Astrocyte (in vitro differentiated cells and primary cell): ENCODE measurements at places on chromosomes 7 and 10. TPM values are rescaled to one million over a fixed set of nuclear protein-coding genes. Genes with fewer than 3 reads are reported as not detected.

DNA sequence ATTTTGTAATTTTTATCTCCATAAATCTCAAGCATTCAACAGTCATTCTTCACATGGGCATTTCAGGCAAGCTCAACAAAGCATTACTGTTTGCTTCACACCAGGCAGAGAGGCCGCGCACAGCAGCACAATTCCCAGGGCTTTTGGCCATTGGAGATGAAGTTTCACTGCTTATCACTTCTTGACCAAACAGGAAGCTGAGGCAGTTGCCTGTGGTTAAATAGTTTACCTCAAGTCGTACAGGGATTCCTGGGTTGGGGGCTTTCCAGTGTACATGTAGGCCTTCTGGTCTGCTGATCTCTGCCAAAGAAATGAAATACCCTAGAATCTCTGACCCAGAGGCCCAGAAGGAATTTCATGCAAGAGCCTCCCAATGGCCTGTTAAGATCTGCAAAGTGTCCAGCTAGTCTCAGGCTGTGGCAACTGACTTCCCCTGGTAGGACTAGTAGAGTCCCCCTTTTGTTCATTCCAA is 11.2 kb upstream of the PRDX3 start:
- peak; percentile 94 for DNase-seq

GRCh38 chr10:117168729-117169128 is 28.6 kb upstream of the KCNK18 start:
- no peak for DNase-seq

DNA sequence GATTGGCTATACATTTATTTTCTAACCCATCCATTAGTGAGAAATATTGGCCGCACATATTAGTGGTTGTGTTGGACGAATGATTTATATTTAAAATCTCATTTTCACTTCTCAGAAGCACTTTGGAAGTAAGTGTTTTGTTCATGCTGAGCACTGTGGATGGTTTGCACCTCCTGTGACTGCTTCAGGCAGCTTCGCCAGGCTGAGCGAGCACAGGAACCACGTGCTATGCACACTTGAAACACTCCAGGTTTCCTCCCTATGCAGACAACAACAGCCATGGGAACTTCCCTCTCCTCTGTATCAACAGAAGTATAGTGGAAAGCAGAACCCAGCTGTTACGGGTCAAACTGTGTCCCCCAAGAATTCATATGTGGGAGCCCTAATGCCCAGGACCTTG is 67.3 kb upstream of the WDR11 start:
- no peak for DNase-seq

NME8 gene
- not detected in 2 replicates for total RNA-seq

ANXA8 gene
- 0.55 and 1.0 TPM in 2 replicates for total RNA-seq

SORCS1 gene
- total RNA-seq = 1.1 and 1.4 TPM in 2 replicates

- DNase-seq = no peak
Observed at GRCh38 chr7:87154569-87154968, 2.3 kb downstream of the DMTF1 start.

DNA sequence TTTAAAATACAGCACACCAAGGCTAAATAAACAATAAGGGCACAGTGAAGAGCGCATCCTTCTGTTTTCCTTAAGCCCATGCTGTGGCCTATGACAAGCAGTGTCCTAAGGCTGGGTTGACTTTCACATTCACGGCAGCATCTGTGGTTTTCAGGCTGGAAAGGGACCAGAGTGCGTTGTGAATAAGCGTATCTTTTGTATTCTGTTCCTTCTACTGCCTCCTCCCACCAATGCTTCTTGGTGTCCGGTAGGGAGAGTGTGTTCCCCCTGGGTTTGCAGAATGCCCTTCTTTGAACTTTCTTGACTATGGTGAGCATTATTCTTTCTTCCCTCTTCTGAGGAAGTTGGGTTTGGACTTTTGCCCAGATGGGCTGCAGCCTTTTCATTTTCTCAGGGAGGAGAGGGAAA is 73.6 kb downstream of the ABCA13 start:
- DNase-seq = peak; percentile 80

GRCh38 chr10:99403674-99404073 is 26.8 kb downstream of the GOT1 start:
- DNase-seq = no peak

DNA sequence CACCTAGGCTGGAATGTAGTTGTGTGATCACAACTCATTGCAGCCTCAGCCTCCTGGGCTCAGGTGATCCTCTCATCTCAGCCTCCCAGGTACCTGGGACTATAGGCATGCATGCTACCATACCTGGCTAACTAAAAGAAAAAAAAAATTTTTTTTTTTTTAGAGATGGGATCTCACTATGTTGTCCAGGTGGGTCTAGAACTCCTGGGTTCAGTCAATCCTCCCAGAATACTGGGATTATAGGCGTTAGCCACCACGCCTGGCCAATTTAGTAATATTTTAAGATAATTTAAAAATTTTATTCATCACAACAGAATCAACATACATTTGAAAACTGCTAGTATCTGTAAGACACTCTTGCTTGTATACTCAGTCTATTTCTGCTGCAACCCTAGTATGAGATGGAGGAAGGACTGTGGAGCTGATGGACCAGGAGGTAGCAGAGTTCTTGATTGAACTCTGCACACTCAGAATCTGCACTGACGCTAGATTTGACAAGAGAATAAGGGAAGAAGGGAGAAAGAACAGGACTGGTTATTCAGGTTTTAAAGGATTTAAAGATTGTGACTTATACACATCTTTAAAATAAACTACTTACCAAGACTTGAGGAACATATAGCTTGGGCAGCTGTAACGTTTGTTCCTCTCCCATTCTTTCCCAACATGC is 57.6 kb downstream of the VCL start:
- no peak for DNase-seq

- no peak for DNase-seq
Observed at GRCh38 chr7:116150588-116150987, 59.8 kb upstream of the TES start.

- peak; percentile 34 for DNase-seq
Observed at GRCh38 chr7:151759591-151760042, 117.3 kb downstream of the PRKAG2 start.

DNA sequence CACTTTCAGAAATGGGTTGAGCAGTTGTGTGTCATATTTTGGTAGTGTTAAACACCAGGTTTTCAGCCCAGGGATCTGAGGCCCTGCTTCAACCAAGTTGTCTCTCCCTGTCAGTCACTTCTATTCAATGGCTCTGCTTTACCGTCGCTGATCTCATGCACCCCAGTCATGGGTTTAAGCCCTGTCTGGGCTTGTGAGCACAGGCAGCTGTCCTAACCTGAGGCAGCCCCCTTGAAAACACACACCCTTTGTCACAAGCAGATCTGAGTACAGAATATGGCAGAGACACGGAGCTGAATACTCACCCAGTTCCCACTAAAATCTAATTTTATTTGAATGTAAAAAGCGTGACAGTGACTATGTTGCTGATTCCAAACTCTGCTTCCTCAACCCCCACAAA is 110.6 kb upstream of the GLI3 start:
- no peak for DNase-seq

GRCh38 chr10:62831346-62831745 is 15.2 kb upstream of the EGR2 start:
- DNase-seq = peak; percentile 98

DNA sequence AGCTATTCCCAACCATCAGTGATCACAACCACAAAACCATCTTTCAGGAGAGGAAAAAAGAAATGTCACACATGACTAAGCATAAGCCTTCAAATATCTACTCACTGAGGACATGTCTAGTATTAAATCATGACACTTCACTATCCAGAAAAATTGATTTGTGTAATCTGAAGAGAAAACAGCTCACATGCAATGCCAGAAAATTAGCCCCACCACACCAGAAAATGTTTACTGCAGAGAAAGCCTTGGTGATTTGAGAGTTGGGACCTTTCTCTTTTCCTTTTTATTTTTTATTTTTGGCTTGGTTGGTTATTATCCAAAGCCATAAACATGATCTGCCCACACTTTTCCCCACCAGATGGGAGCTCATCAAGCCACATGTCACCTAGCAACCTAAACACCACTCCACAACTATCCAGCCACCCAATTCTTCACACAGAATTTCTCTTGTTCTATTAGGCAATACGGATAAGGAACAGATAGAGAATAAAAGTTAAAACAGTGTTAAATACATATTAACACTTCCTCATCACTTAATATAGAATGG is 3.1 kb downstream of the PARD3 start:
- DNase-seq = peak; percentile 54

DNA sequence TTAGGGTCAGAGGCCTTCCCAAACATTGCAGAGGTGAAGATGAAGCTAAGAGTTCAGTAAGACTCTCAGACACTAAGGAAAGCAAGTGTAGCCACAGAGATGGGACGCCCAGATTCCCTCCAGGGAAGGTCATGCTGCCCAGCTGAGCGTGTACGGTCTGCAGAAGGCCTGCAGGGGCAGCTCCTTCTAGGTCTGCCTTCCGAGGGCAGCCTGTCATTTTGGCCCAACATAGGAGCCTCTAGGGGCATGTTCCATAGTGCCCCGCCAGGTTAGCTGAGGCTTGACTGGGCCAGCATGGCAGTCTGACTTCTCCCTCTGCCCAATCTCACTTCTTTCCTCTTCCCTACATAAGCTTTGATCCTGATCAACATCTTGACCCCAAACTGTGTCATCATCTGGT is 130.7 kb downstream of the PIP4K2A start:
- DNase-seq = no peak

CLRN3 gene
- not detected in 2 replicates for total RNA-seq

- DNase-seq = no peak
Observed at GRCh38 chr7:135262623-135263320, 29.1 kb downstream of the STRA8 start.

DNA sequence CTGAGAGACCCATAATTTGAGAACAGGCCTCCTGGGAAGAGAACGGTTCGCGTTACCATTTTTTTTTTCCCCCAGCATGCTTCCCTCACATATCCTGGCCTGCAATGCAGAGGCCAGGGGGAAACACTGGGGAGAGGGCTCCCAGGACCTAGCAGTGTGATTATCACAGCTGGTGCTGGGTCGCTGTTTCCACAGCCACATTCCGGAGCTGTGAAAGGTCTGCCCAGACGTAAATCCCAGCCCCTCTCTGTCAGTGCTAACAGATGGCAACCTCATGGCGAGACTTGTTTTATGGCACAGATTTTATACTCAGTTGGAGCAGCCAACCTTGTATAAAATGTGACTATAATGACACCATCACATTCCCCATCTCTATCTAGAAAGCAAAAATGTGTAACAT is 150.5 kb downstream of the PLXDC2 start:
- peak; percentile 18 for DNase-seq

BMPER gene
- total RNA-seq = 2.1 and 4.4 TPM in 2 replicates

- no peak for DNase-seq
Observed at GRCh38 chr10:117967149-117967650, 79.5 kb downstream of the RAB11FIP2 start.

GNGT1 gene
- total RNA-seq = not detected in 2 replicates

ZNF107 gene
- 5.7 and 7.8 TPM in 2 replicates for total RNA-seq

BMPR1A gene
- 52.2 and 52.7 TPM in 2 replicates for total RNA-seq

- DNase-seq = peak; percentile 36
Observed at GRCh38 chr10:53843736-53844362, 957.2 kb downstream of the PCDH15 start.

- no peak for DNase-seq
Observed at GRCh38 chr7:5795752-5796475, 14.5 kb upstream of the RNF216 start.

DNA sequence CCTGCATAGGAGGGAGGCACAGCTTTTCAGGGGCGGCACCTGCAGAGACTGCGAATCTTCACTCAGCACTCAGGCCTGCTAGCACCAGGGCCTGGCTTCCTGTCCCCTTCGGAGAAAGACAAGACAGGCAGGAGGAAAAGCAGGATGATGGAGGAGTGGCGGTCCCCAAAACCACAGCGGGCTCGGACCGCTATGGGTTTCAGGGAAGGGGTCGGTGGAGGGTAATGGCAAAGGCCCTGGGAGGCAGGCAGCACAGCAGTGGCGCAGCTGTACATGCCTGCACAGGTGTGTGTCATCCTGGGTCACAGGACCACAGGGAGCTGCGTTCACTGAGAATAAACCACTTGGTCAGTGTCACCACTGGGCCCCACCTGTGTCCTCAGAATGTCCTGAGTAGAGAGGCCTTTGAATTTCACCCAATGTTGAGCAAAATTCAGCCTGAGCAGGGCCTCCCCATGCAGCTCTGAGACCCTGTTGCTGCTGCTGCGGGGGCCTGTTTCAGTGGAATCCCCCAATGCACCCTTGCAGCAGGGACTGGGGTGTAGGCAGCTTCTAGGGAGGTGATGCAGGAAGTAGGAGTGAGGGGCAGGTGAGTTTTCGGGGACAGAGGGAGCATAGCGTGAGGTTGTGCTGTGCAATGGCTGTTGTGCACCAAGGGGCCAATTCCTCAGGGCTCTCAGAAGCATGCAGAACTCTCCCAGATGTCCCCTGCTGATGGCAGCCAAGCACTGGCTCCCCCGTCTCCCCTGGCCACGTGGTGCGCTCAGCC is 90.6 kb upstream of the PPP2R2D start:
- no peak for DNase-seq
